ENCODE measurements at places on chromosomes 13 and 19.

DNA sequence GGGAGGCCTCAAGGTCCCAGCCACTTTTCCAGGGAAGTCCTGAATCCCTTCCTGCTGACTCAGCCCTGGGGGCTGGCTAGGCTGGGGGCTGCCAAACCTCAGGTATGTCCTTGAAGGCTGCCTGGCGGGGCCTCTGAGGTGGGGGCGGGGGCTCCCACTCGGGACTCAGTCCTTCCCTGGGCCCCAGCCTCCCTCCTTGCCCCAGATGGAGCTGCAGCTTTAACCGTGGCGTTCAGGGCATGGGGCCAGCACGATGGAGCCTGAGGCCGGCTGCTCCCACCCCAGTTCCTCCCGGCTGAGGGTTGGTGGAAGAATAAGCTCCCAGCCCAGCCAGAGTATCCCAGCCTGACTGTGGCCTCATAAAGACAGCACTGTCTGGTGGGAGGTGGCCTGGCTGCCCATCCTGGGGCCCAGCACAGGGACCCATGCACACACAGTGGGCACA lies 12.4 kb downstream of the CILP2 start:
- no peak for DNase-seq

GRCh38 chr19:51726049-51726448 lies 2.3 kb upstream of the HAS1 start:
- no peak for DNase-seq

GRCh38 chr13:103100830-103101229 lies 34.6 kb upstream of the SLC10A2 start:
- no peak for DNase-seq

DNA sequence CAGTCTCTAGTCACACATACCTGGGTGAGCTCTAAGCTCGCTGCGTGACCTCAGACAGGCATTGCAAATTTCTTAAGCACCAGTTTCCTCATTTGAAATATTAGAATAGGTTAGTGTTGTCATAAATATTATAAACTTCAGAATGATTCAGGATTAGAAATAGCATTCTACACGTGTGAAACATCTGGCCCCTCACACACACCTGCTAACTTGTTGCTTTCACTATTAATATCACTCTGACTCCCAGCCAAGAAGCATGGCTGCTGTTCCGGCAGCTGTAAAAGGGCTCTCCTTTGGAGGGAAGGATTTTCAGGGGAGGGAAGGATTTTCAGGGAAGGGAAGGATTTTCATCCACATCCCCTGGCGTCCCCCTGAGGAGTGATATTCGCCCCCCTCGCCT lies 161.3 kb upstream of the GPR12 start:
- DNase-seq = no peak

GRCh38 chr13:98986226-98986846 lies 8.5 kb upstream of the DOCK9 start:
- DNase-seq = no peak

DNA sequence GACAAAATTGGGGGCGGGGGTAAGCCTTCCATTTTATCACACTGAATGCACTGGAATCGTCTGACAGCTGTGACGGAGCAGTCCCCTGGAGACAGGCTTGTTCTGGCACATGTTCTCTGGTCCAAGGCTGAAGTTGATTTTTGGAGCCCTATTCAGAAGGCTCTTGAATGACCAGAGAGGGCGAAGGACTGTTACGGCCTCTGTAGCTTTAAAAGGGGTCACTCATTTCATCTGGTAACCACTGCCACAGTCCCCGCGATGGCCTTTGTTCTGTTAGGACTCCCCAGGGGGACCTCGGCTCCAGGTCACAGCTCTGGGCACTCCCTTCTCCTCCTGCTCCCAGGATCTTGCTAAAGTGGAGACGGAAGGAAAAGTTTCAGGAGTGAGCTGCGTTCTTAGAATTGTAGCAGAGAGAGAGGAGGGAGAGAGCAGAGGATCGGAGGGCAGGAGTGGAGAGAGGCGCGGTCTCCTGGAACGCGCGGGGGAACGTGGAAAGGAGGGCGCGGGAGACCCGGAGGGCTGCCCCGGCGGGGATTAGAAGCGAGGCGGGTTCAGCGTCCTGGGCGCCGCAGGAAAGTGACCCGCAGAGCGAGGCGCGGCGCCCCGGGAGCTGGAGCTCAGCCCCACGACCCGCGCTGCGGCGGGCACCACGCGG lies 134.3 kb upstream of the MYO16 start:
- DNase-seq = no peak

- DNase-seq = no peak
These were observed 166.6 kb downstream of the RAP2A start for GRCh38 chr13:97600458-97601075.

DNA sequence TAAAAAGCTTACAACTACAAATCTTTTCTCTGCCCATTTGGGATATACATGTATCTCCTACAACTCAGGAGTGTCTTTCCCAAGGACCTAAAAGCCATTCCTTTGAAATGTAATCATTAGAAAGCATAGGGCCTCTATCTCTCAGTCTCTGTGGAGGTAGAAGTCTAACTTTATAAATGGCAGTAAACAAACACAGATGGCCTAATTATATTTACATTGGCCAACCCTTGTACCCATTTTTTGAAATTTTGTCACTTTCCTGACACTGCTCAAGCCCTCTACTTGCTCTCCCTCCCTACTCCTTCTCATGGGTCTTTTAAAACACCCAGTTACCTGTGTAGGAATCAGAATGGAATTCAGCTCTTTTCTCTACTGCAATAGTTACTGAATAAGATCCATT lies 24.8 kb downstream of the RNF6 start:
- no peak for DNase-seq

DNA sequence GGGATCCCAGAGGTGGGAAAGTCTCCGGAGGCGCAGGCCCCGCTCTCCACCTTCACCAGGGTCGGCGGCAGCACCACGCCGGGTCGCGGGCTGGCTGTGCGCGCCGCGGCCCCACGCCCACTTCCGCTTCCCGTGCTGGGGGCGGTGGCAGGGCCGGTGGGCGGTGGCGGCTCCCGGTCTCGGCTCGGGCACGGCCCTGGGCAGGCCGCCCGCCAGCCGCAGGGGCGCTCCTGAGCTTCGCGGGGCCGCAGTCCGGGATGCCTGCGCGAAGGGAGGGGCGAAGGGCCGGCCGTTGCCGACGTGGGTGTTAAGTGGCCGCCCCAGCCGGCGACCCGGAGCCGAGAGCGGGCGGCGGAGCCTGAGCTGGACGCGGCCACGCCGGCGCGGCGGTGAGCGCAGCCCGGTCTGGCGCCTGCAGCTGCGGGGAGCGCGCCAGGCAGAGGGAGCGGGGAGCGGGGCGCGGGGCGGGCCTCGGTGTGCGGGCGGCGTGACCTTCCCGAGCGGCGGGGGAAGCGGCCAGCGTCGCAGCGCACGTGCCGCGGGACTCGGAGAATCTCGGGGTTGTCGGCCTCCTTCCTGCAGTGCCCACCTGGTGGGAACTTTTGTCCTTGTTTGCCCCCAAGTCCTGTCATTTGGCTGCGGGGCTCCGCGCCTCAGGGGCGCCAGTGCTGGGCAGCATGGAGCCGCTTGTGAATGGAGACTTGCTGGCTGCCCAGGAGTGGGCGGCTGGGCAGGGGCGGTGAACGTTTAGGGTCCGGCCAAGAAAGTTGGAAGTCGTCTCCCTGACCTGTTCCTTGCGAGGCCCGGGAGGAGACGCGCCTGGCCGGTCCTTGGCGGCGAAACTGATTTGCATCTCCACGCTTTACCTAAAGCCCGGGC lies at the start of gene SLC25A15:
Gene SLC25A15, plus strand, starts transcription at position 337 of the 879 bp plus-strand sequence. CDS start 3,616 bp downstream, outside the sequence.
- DNase-seq = peak; percentile 72

GRCh38 chr19:54010474-54010873 lies 19.0 kb downstream of the CACNG6 start:
- no peak for DNase-seq

- DNase-seq = no peak
These were observed 560.0 kb upstream of the KLHL1 start for GRCh38 chr13:70668293-70668692.

GRCh38 chr13:20441879-20442278 lies 83.8 kb downstream of the CRYL1 start:
- no peak for DNase-seq

Data from stimulated activated CD4-positive, alpha-beta T cell treated with anti-CD3 and anti-CD28 coated beads, Interleukin-2, amount 100 ng/mL, for 24 hours (primary cell).